ENCODE measurements at places on chromosomes 13 and 19.

DNA sequence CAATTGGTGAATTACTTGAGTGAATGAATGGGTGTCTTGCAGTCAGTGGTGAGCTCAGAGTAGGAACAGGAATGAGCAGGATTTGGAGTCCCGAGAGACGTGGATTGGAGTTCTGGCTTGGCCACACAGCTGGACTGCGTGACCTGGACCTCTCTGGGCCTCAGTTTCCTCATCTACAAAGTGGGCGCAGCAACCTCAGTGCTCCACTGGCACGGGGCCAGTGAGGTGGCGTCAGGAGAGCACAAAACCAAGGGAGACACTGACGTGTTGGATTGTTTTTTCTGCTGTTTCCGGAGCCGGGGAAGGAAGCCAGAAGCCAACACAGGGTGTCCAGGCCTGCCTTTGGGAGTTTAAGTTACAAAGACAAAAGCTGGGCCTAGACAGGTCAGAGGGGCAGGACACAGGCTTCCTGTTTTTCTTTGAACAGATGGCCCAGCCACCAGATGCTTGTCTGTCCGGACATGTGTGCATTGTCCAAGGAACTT, 6.5 kb upstream of the DOCK6 start:
- peak overlapping the region; percentile 48 for H3K27ac ChIP-seq
- H3K4me1 ChIP-seq: peaks cover 9% of the 10 kb centered on the region
- no peaks in the 10 kb centered on the region for H3K36me3 ChIP-seq
- no peak overlapping the region for H3K4me3 ChIP-seq
- no peaks in the 10 kb centered on the region for H3K27me3 ChIP-seq
- DNase-seq: no peak

DNA sequence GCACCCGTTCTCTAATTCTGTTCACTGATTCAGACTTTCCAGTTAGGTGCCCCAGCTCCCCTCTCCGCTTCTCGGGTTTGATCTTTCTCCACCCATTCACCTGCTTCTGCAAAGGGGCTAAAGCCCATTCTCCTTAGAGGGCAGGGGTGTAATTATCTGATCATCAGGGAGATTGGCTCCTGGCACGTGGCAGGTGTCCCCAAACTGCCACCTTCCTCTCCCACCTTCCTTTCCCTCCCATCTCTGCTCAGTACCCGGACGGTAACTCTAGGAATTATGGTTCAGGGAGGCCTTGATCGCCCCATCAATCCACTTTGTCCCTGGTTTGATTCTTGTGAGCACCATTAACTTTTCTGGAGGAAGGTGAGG, 212 bp downstream of the FFAR1 start:
- no peak for DNase-seq
- H3K27me3 ChIP-seq: no peaks in the 10 kb centered on the region
- H3K4me1 ChIP-seq: peaks cover 2% of the 10 kb centered on the region
- H3K4me3 ChIP-seq: no peak overlapping the region

DNA sequence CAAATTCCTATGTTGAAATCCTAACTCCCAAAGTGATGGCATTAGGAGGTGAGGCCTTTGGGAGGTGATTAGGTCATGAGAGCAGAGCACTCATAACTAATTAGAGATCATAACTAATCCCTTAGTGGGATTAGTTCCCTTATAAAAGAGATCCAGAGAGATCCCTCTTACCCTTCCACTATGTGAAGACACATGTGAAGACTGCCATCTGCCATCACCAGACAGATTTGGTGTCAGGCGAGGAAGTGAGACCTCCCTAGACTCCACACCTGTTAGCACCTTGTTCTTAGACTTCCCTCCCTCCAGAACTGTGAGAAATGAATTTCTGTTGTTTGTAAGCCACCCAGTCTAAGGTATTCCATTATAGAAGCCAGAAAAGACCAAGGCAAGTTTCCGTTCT, 112.2 kb downstream of the NDFIP2 start:
- H3K4me1 ChIP-seq: no peaks in the 10 kb centered on the region
- no peak overlapping the region for H3K4me3 ChIP-seq
- H3K36me3 ChIP-seq: no peaks in the 10 kb centered on the region
- DNase-seq: no peak
- H3K27me3 ChIP-seq: no peaks in the 10 kb centered on the region

GRCh38 chr19:44111910-44112463, 1.2 kb upstream of the ZNF225 start:
- H3K36me3 ChIP-seq: peaks cover 17% of the 10 kb centered on the region
- H3K4me3 ChIP-seq: peak overlapping the region; percentile 100
- H3K27me3 ChIP-seq: no peaks in the 10 kb centered on the region
- DNase-seq: no peak

DNA sequence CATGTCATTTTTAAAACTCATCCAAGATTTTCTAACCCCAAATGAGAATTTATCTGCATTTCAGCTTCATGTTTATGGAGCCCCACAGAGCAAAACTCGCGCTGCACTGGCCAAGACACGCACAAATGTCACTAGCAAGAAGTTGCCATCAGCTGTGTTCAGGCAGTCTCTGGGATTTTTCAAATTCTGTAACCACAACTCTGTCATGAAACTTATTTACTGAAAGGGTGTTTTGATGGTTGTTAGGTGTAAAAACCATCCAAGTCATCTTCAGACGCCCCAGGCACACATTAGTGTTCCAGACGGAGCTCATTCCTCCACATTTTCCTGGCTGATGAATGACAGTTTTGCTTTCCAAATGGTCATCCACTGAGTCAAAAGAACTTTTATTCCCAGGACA, 63.4 kb downstream of the SLC7A1 start:
- H3K27ac ChIP-seq: no peak overlapping the region
- no peak overlapping the region for H3K4me3 ChIP-seq
- no peaks in the 10 kb centered on the region for H3K36me3 ChIP-seq
- H3K4me1 ChIP-seq: no peaks in the 10 kb centered on the region
- no peaks in the 10 kb centered on the region for H3K27me3 ChIP-seq

GRCh38 chr19:14166999-14167575, 30.7 kb upstream of the ASF1B start:
- H3K36me3 ChIP-seq: no peaks in the 10 kb centered on the region
- H3K4me1 ChIP-seq: peaks cover 7% of the 10 kb centered on the region
- no peak overlapping the region for H3K4me3 ChIP-seq
- no peak for DNase-seq

DNA sequence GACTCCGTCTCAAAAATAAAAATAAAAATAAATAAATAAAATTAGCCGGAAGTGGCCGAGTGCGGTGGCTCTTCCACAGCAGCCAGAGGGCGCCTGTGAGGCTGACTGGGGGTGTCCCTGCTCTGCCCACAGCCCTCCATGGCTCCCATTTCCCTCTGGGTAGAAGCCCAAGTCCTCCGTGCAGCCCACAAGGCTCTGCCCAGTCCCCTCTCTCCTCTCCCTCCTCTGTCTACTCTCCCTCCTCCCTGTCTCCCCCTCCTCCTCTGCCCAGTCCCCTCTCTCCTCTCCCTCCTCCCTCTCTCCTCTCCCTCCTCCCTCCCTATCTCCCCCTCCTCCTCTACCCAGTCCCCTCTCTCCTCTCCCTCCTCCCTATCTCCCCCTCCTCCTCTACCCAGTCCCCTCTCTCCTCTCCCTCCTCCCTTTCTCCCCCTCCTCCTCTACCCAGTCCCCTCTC, 20.4 kb downstream of the MISP start:
- H3K4me1 ChIP-seq: no peaks in the 10 kb centered on the region
- no peaks in the 10 kb centered on the region for H3K27me3 ChIP-seq
- H3K4me3 ChIP-seq: no peak overlapping the region
- H3K36me3 ChIP-seq: no peaks in the 10 kb centered on the region
- DNase-seq: peak; percentile 53

DNA sequence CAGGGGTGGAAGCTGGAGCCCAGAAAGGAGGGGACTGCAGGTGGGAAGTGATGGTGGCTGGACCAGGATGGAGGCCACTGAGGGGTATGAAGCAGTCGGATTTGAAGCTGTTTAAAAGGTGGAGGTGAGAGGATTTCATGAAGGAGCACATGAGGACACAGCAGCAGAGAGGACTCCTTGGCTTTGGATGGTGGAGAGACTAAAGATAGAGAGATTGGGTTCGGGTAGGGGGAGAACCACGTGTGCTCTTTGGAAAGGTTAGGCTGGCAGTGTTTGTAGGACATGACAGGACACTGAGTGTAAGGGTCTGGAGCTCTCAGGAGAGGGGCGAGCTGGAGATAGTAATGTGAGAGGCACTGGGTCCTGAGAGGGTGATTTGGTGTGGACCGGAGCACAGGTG, 8.8 kb downstream of the SNRPD2 start:
- no peak overlapping the region for H3K27ac ChIP-seq
- no peak overlapping the region for H3K4me3 ChIP-seq
- peaks cover 11% of the 10 kb centered on the region for H3K4me1 ChIP-seq
- H3K27me3 ChIP-seq: no peaks in the 10 kb centered on the region

- H3K4me3 ChIP-seq: no peak overlapping the region
- no peak for DNase-seq
- H3K36me3 ChIP-seq: no peaks in the 10 kb centered on the region
- H3K27me3 ChIP-seq: no peaks in the 10 kb centered on the region
- no peaks in the 10 kb centered on the region for H3K4me1 ChIP-seq
These were observed 13.3 kb downstream of the TDRD3 start for GRCh38 chr13:60410299-60410698.

GRCh38 chr13:98443329-98443728, 133.6 kb downstream of the STK24 start:
- H3K36me3 ChIP-seq: peaks cover 9% of the 10 kb centered on the region
- H3K27ac ChIP-seq: no peak overlapping the region
- no peak overlapping the region for H3K4me3 ChIP-seq
- no peaks in the 10 kb centered on the region for H3K27me3 ChIP-seq

- no peak overlapping the region for H3K4me3 ChIP-seq
- H3K27me3 ChIP-seq: no peaks in the 10 kb centered on the region
- DNase-seq: no peak
- no peak overlapping the region for H3K27ac ChIP-seq
- peaks cover 22% of the 10 kb centered on the region for H3K36me3 ChIP-seq
- peaks cover 21% of the 10 kb centered on the region for H3K4me1 ChIP-seq
These were observed 32.8 kb upstream of the GPI start for GRCh38 chr19:34332027-34332760.

DNA sequence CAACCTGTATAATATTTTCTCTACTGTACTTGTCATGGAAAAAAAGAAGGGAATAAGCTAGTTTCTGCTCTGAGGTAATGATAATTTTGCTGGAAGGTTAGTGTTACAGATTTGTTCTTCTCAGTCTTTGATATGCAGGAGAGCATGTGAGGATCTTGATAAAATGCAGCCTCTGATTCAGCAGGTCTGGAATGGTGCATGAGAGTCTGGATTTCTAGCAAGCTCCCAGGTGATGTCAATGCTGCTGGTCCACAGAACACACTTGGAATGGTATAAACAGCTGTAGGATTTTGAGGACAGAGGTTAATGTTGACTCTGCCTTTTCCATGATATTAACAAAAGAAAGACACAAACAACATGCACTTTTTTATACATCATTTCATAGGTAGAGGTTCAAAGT, 173.6 kb downstream of the NDFIP2 start:
- no peak overlapping the region for H3K4me3 ChIP-seq
- H3K27me3 ChIP-seq: no peaks in the 10 kb centered on the region
- no peak for DNase-seq
- no peaks in the 10 kb centered on the region for H3K36me3 ChIP-seq
- no peaks in the 10 kb centered on the region for H3K4me1 ChIP-seq

GRCh38 chr13:101289764-101290163, 126.5 kb downstream of the NALCN start:
- H3K27me3 ChIP-seq: no peaks in the 10 kb centered on the region
- no peak for DNase-seq
- H3K4me1 ChIP-seq: no peaks in the 10 kb centered on the region
- H3K36me3 ChIP-seq: no peaks in the 10 kb centered on the region

DNA sequence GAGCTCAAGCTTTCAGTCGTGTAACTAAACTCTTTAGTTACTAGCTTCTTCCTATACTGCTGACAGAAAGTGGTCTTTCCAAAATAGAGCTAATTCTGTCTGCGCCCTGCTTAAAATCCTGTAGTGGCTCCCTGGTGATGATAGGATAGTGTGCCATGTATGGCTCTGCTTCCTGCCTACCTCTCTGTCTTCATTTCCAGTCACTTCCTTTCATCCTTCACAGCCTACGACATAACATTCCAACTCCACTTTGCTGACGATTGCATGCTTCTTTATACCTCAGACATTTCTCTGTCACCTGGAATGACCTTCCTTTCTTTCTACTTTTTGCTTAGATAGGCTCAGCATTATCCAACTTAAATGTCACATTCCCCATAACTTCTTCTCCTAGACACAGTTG, 190.8 kb downstream of the MAB21L1 start:
- H3K27ac ChIP-seq: no peak overlapping the region
- H3K27me3 ChIP-seq: no peaks in the 10 kb centered on the region
- no peaks in the 10 kb centered on the region for H3K4me1 ChIP-seq

- H3K4me1 ChIP-seq: no peaks in the 10 kb centered on the region
- no peaks in the 10 kb centered on the region for H3K36me3 ChIP-seq
- H3K27me3 ChIP-seq: no peaks in the 10 kb centered on the region
- no peak for DNase-seq
These were observed 34.3 kb upstream of the PCDH8 start for GRCh38 chr13:52882785-52883184.

- no peaks in the 10 kb centered on the region for H3K36me3 ChIP-seq
- H3K27me3 ChIP-seq: peaks cover 10% of the 10 kb centered on the region
- no peak overlapping the region for H3K27ac ChIP-seq
- no peaks in the 10 kb centered on the region for H3K4me1 ChIP-seq
These were observed 1.8 kb upstream of the KLK4 start for GRCh38 chr19:50912727-50913716.

- H3K36me3 ChIP-seq: peaks cover 20% of the 10 kb centered on the region
- H3K27me3 ChIP-seq: no peaks in the 10 kb centered on the region
- H3K4me1 ChIP-seq: peaks cover 3% of the 10 kb centered on the region
- no peak overlapping the region for H3K27ac ChIP-seq
- no peak for DNase-seq
- no peak overlapping the region for H3K4me3 ChIP-seq
These were observed 3.9 kb downstream of the UPF3A start for GRCh38 chr13:114285166-114285808.

GRCh38 chr19:8180018-8180417, 29.2 kb upstream of the CERS4 start:
- no peak overlapping the region for H3K27ac ChIP-seq
- H3K27me3 ChIP-seq: no peaks in the 10 kb centered on the region
- H3K4me1 ChIP-seq: no peaks in the 10 kb centered on the region
- H3K36me3 ChIP-seq: no peaks in the 10 kb centered on the region
- no peak for DNase-seq

DNA sequence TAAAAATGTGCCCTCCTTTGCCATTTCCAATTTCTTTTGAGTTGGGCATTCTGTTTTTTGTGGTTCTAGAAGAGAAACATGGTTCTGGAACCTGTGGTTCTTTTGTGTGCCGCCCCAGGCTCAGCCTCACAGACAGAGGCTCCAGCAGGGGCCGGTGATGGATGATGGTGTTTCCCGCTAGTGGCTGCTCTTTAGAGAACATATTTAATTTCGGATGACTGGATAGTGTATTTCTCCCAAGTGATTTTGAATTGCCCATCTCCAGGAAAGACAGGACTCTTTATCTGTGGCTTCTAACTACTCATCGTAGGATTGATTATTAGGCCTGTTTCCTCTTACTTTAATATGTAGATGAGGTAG, 75.2 kb downstream of the KL start:
- no peak for DNase-seq
- H3K4me3 ChIP-seq: no peak overlapping the region
- no peaks in the 10 kb centered on the region for H3K36me3 ChIP-seq
- no peaks in the 10 kb centered on the region for H3K27me3 ChIP-seq
- no peak overlapping the region for H3K27ac ChIP-seq

GRCh38 chr19:54424660-54425381, 9.6 kb downstream of the TTYH1 start:
- no peaks in the 10 kb centered on the region for H3K36me3 ChIP-seq
- H3K4me3 ChIP-seq: no peak overlapping the region
- H3K27me3 ChIP-seq: peaks cover 3% of the 10 kb centered on the region
- H3K27ac ChIP-seq: no peak overlapping the region
- no peaks in the 10 kb centered on the region for H3K4me1 ChIP-seq

- H3K4me3 ChIP-seq: no peak overlapping the region
- no peak overlapping the region for H3K27ac ChIP-seq
- H3K27me3 ChIP-seq: peaks cover 3% of the 10 kb centered on the region
- no peak for DNase-seq
These were observed 12.1 kb downstream of the HAS1 start for GRCh38 chr19:51711702-51712101.
